M059J (cell line): ENCODE measurements at places on chromosomes 13 and 19.
A peak's percentile ranks its signal among the peaks of the same experiment; 100 is the strongest.

DNA sequence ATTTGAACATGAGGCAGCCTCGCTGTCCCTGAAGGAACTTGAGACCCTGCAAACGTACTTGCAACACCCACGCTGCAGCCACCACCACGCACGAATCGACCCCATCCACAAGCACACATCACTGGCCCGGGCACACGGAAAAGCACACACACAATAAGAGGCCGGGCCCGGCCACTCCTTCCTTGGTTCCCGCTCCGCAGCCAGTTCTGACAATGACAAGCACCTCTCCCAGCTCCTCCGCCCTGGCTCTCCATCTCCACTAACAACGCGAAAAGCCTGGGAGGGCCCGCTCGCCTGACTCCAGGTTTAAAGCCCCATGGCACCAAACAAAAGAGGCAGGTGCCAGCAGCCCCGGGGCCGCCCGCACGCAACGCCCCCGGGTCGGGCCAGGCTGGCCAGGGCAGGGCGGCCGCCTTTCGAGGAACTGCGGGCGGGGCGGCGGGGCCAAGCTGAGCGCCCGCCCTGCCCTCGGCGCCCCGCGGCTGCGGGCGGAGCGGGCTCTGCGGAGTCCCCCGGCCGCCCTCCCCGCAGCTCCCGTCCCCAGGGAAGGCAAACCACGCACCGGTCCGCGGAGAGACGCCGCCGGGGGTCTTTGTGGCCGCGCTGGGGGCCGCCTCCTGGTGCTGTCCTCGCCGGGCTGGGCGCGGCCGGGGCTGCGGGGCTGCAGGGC is 495 bp downstream of the DCLK1 start:
- DNase-seq = peak; percentile 36

- DNase-seq = no peak
Observed at GRCh38 chr13:21767032-21767431, 96.2 kb downstream of the FGF9 start.

DNA sequence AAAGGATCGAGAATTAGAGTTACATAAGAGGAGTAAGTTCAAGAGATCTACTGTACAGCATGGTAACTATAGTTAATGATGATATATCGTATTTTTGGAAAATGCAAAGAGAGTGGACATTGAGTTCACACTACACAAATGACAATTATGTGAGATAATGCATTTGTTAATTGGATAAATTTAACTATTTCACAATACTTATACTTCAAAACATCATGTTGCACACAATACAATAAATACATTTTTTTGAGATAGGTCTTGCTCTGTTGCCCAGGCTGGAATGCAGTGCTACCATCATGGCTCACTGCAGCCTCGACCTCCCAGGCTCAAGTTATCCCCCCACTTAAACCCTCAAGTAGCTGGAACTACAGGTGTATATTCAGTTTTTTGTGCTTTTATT is 8.1 kb upstream of the CYP2F1 start:
- no peak for DNase-seq

GRCh38 chr13:51202477-51203046 is 19.6 kb upstream of the FAM124A start:
- no peak for DNase-seq

GRCh38 chr19:39919976-39920375 is 14.5 kb downstream of the FCGBP start:
- peak; percentile 23 for DNase-seq

DNA sequence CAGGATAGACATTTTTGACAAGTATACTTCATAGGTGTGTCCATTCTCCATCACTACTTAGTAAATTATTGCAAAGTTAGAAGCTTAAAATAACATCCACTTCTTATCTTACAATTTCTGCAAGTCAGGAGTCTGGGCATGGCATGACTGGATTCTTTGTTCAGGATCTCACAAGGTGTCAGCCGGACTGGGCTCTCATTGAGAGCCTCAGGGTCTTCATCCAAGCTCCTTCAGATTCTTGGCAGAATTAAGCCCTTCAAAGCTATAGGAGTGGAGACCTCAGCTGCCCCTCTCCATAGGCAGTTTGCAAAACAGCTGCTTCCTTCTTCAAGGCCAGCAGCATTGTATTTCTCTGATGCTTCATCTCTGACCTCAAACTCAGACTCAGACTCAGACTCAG is 9.1 kb upstream of the SIN3B start:
- DNase-seq = no peak

- DNase-seq = peak; percentile 72
Observed at GRCh38 chr13:92317066-92317465, 909.5 kb upstream of the GPC6 start.

DNA sequence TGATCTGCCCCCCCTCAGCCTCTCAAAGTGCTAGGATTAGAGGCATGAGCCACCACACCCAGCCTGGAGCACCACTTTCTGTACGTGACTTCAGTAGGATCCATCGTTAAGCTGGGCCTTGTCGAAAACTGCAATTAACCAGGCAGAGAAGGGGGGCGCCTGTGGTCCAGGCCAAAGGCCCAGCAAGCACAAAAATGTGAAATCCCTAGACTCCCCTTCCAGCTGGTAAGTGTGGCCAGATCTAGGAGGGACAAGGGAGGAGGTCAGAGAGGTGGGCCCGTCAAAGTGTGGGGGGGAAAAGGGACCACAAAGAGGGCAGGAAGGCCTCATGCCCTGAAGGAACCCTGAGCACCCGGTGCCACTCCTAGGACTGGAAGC is 13.8 kb downstream of the DDX39A start:
- no peak for DNase-seq

- DNase-seq = no peak
Observed at GRCh38 chr19:28990522-28990921, 222.4 kb downstream of the UQCRFS1 start.

DNA sequence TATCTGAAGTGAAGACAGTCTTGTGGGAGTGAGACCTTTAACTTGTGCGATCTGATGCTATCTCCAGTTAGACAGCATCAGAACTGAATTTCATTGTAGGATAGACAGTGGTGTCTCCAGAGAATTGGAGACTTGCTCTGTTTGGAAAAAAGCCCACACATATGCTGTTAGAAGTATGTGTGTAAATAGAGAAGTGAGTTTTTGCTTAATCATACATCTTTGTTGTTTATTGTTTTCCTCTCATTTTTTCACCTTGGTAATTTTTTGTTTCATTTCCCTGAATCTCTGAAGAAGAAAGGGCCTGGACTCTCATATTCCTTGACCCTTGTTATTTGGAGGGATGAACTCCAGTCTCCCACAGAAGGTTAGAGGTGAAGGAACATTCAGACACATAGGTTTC is 21.8 kb downstream of the FPR3 start:
- DNase-seq = no peak

DNA sequence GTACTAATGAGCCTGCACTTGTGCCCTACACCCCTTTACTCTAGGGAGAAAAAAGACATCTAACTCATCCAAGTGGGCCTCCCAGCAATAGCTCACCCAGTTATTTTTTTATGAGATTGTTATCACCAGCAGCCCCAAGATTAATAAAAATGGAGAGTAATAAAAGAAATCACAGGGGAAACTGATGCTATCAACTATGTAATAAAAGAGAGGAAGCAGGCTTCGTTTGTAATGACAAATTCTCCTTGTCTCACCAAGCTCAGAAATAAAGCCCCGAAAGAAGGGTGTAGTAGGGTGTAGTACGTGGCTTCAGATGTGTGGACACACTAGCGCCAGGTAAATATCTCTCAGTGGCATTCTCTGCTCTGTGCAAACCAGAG is 204.9 kb downstream of the USP12 start:
- no peak for DNase-seq

DNA sequence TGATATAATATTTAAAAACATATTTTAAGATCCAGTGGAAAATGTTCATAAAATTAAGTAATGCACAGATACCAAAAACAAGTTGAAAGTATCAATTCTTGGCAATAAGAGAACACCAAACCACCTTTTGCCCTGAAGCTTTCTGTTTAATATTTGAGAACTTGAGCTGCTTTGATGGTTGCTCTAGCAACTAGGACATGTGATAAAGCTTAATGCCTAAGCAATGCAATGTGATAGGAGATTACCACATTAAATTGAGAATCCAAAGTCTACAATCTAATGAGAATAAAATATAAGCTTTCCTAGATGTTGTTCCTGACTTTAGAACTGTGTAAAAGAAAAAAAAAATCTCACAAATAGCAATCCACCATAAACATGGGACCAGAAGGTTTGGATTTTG is 1367.5 kb upstream of the PCDH9 start:
- no peak for DNase-seq

DNA sequence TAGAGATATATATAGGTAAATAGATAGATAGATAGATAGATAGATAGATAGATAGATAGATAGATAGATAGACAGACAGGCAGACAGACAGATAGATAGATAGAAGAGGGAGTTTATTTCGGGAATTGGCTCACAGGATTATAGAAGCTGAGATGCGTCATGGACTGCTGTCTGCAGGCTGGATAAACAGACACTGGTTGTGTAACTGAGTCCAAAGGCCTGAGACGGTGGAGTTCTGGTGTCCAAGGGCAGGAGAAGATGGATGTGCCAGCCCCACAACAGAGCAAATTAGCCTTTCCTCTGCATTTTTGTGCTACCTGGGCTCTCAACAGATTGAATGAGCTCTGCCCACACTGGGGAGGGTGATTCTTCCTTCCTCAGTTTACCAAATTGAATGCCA is 2.7 kb downstream of the CYP4F3 start:
- DNase-seq = no peak

DNA sequence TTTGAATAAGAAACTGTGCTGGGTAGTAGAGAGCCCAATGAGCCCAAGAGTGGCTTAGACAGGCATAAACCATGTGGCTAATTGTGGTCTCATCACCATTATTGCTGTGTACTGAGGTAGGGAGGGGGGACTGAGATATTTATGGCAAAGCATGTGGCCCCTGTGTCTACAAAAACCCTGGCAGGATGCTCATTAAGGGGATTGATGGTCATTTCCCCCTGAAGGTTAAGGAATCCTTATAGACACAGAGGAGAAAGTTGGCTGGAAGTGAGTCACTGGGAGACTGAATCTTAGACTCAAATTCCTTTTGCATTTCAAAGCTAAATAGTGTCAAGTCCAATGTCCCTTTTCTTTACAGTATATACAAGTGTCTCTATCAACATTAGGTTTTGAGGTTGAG is 9.8 kb upstream of the DACT3 start:
- peak; percentile 42 for DNase-seq

- DNase-seq = no peak
Observed at GRCh38 chr13:106475852-106476251, 59.6 kb downstream of the EFNB2 start.

- no peak for DNase-seq
Observed at GRCh38 chr13:27631665-27632064, 10.0 kb downstream of the POLR1D start.

DNA sequence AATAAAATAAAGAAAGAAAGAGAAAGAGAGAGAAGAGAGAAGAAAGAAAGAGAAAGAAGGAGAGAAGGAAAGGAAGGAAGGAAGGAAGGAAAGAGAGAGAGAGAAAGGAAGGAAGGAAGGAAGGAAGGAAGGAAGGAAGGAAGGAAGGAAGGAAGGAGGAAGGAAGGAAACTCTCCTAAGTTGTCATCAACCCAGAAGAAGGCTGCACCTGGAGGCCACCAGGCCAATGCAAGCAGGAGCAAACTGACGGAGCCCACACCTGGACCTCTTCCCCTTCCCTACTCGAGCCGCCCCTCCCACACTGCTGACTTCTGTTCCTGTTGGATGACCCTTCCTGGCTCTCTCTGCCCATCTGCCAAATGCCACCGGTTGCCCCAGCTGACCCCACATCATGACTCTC is 8.7 kb downstream of the ACER1 start:
- DNase-seq = no peak

GRCh38 chr19:45607071-45608029 is 5.3 kb upstream of the GPR4 start:
- DNase-seq = peak; percentile 73

DNA sequence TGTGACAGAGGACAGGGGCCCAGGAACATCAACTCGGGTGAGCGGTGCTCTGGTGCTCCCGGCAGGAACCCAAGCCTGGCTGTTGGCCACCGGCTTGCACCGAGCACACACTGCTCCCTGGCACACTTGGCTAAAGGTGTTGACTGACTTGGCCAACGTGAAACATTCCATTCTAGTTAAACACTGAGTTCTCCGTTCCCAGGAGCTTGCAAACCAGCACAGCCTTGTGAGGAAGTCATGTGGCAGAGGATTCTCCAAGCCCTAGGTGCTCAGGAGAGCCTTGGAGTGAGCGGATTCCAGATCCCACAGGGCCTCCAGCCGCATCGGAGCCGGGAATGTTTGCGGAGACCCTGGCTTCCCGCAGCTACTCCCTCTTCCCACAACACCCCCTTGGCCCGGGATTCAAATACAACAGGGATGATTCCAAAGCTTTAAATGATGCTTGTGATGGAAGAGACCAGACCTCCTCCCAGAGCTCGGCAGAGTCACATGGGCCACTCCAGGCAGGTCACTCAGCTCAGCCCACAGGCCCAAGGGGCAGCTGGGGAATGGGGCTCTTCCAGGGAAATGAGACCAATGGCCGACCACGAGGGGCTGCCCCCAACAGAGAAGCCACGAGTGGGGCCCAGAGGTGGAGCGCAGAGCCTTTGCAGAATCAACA is 2.9 kb downstream of the C13orf46 start:
- DNase-seq = peak; percentile 7
